ENCODE measurements at places on chromosomes 4 and X.

DNA sequence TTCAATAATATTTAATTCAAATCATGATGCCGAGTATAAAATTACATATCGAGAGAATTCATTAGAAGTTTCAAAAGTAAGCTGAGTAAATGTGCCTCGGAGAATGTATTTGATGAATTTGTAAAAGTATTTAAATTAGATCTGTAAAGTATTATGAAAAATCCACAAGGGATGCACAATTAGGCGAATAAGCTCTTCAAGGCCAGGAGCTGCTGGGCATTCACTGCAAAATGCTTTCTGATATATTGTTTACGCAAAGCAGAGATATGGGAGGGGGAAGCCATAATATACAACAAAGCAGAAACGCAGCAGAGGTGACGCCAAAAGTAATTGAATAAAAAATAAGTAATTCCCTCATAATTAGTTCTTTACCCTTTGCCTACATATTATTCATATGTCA is 1121.5 kb upstream of the TENM3 start:
- DNase-seq = no peak

GRCh38 chr4:88818631-88819470 is 121.2 kb upstream of the NAP1L5 start:
- DNase-seq = peak; percentile 39

- DNase-seq = no peak
These were observed 191.5 kb upstream of the RPL34 start for GRCh38 chr4:108428923-108429322.

GRCh38 chrX:44873415-44874276 is 658 bp downstream of the KDM6A start:
- DNase-seq = peak; percentile 49

DNA sequence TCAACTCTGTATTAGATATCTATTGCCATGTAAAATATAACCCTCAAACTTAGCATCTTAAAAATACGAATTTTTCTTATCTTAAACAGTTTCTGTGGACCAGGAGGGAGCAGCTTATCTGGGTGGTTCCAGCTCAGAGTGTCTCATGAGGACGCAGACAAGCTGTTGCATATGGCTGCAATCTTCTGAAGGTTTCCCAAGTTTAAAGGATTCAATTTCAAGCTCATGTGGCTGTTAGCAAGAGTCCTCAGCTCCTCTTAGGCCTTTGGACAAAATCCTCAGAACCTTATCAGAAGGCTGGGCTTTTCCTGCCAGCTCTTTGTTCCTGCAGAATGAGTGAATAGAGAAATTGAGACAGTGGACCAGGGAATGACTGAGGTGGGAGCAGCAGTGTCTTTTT is 2.8 kb upstream of the CTSO start:
- DNase-seq = no peak

- DNase-seq = no peak
These were observed 44.2 kb downstream of the SLC4A4 start for GRCh38 chr4:71382900-71383560.

DNA sequence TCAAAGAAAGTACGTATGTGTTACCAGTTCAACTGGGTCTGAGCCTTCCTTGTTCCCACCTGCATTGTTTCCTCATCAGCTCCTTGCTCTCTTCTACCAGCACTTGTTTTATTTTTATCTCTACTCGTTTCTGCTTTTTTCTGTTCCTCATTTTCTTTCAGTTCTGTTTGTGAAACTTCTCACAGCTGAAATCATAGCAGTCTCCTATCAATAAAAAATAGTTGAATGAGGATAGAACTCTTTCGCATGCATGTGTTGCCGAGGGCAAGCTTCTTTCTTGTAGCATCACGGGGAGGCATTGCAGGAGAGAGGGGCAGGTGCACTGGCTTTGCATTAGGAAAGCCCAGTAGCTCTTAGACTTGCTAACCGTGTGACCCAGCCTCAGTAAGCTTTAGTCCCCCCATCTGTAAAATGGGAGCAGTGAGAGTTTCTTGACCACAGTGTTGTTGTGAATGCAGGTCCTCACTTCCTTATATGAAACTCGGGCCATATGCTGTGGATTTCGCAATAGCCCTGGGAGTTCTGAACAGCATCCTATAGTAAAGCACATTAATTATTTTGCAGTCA is 24.7 kb downstream of the OFD1 start:
- DNase-seq = no peak

GRCh38 chr4:6953751-6954380 is 44.2 kb downstream of the TBC1D14 start:
- DNase-seq = peak; percentile 68

DNA sequence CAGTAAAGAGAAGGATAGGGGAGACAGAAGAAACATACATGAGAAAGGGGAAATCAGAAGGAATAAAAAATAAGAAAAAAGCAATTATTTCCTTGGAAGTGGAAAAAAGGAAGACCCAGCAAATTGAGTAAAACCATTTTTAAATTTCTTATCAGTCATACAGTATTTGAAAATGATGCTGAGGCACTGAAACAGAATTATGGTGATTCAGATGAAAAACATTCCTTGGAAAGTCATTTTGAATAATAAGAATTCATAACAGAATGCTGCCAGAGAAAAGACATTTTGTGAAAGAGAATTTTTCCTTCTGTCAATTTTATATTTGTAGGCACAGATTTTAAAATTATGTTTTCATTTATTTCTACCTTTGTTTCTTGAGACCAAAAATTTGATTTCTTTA is 895.5 kb upstream of the EPHA5 start:
- peak; percentile 35 for DNase-seq

- no peak for DNase-seq
These were observed 53.6 kb upstream of the HPSE start for GRCh38 chr4:83388313-83388676.

GRCh38 chr4:73947239-73947985 is 34.4 kb downstream of the PF4 start:
- DNase-seq = no peak

DNA sequence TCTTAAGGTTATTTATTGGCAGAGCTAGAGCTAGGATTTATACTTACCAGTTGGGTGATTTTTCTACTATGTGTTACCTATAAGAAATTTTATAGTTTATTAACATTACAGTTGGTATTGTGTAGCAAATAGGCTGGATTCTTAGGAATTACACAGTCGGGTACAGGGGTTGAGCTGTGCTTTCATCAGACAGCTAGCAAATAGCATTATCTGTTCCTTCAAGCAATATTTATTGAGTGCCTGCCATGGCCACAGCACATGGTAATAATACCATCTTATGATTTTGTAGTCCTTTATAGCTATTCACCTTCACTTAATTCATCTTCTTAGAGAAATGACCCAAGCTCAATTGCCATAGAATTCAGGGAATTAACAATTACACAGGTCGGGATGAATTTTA is 109.4 kb upstream of the PACRGL start:
- DNase-seq = no peak

- DNase-seq = no peak
These were observed 35.9 kb downstream of the GYPA start for GRCh38 chr4:144104509-144105130.

DNA sequence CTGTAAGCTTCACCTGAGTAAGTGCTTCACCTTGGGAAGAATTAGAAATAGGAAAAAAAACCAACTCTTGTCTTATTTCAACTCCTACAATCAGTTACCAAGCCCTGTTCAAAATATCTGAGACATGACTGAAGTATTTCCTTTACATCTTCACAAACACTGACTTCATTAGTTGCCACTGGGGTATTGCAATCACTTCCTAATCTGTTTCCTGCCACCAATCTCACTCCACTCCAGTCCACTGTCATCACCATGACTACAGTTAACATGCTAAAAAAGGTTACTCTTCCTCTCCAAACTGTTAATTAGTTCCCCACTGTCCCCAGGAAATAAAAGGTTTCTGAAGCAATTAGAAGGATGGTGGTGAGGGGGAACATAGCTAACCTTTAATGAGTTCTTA is 3.3 kb upstream of the SUPT20HL1 start:
- no peak for DNase-seq

DNA sequence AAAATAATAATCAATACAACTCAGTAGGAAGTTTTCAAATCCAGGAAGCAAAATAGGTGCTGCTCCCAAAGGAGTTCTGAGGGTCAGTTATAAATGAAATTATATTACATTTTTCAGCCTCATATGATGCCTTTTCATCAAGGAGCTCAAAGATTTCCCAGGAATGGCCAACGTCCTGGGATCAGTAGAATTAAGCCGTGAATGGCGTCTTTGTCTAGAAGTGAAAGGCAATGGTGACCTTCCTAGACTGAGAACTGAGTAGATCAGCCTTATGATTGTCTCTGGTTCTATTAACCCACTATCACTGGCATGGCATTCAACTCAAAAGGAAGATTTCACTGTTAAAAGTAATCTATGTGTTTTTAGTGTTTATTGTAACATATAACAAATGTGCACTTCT is 74.4 kb downstream of the ENOX2 start:
- DNase-seq = no peak

- no peak for DNase-seq
These were observed 83.7 kb downstream of the ACOX3 start for GRCh38 chr4:8356856-8357255.

DNA sequence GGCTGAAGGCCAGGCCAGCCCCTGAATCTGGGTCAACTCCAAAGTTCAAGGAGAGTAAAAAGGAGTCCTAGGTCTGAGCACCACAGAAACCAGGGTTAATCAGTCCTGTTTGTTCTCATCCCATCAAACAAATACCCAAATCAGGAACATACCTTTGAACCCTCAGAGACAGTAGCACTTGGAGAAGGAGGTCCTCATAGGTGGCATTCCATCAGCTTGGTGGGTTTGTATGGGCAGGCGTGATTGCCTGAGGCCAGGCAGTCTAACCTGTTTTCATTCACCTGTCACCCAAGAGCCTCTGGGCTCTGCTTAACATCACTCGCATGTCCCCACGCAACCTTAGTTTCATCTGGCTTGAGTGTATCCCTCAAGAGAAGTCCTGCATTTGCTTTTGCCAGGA is 17.5 kb upstream of the MBTPS2 start:
- no peak for DNase-seq

DNA sequence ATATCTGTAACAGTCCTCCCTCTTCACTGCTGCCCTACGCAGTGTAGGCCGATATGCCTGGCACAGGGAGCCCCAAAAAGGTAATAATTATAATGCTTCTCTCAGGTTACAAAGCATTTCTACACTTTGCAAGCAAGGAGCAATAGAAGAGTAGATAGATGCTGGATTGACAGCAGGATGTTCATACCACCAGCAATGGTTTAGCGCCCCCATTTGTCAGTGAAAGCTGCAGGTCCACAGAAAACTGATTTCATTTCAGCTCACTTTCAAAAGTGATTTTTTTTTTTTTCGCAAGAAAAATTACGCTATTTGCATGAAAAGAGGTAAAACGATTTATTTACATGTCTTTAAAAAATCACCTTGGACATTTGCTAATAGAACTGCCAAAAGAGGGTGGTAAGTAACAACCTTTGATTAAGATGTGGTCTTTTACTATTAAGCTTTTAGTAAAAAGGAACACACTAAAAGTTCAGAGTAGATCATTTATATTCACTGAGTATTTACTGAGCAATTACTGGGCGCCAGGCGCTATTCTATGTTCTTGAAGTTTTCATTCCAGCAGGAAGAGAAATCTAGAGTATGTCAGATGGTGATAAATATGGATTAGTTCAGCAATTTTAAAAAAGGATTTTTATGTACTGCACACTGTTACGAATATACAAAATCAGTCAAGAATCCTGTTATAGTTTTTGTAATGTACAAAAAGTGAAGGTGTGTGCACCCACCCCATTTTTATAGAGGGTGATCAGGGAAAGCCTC is 34.4 kb downstream of the HPF1 start:
- DNase-seq = peak; percentile 2

DNA sequence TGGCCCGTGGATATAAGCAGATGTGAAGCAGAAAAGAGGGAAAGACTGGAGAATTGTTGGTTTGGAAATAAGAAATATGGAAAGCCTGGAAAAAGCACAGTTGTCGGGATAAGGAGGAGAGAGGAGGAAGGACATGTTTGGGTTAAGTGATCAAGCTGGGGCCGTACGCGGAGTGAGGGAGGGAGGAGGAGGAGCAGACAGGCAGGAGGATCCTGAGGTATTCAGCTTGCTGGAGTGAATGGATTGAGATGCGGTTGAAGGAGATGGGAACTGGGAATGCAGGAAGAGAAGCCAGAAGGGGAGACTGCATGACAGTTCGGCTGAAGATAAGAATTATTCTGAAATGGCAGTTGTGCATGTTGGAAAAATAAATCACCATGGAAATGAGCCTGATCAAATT is 21.2 kb downstream of the ZFP42 start:
- DNase-seq = no peak

- no peak for DNase-seq
These were observed 10.9 kb upstream of the WFS1 start for GRCh38 chr4:6258741-6259140.

- no peak for DNase-seq
These were observed 1143.8 kb downstream of the PCDH19 start for GRCh38 chrX:99266255-99266654.

DNA sequence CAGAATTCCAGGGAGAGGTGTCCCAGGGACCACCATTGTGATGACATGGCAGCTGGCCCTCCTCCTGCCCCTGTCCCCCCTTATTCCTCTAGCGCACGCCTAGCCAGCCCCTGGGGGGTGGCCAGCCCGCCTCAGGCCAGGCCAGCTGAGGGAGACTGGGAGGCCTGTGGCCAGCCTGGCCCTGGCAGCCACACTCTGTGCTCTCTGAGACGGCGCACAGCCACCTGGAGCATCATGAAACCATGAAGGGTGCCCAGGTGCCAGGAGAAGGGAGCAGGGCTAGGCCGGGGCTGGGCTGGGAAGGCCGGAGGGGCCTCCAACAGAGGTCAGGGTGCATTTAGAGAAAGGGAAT is 14.4 kb upstream of the DUSP9 start:
- DNase-seq = no peak

DNA sequence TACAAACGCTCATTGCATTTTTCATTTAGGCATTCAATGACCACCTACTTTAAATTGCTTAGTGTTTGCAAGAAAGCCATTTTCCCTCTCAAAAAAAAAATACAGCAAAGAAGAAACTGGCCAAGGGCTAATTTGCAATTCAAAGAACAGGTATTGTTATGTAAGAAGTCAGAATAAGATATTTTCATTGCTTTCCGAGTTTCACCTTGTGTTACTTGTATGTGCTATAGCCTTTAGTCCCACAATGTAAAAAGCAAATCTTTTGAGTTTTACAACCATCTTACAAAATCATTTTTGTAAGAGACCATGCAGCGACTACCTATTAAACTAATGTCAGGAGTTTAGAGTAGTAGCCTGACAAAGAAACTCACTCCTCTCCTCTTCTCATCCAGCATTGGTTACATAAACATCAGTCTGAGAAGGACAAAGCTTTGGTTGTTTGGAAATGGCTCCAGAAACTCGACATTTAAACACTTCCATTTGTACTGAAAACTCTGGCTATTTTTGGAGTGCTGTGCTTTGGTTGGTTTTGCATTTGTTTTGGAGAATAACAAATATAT is 15.3 kb downstream of the TENM3 start:
- no peak for DNase-seq

GRCh38 chr4:10733481-10734062 is 49.0 kb upstream of the CLNK start:
- no peak for DNase-seq

- peak; percentile 37 for DNase-seq
These were observed 78.9 kb upstream of the BMPR1B start for GRCh38 chr4:94678896-94679295.

Measured in HCEC 1CT (cell line).